Panc1 (cell line): ENCODE measurements at places on chromosomes 12 and 14. TPM values are rescaled to one million over a fixed set of nuclear protein-coding genes. Genes with fewer than 3 reads are reported as not detected.

- H3K27me3 ChIP-seq = no peaks in the 10 kb centered on the region
- no peak for DNase-seq
- H3K27ac ChIP-seq = no peak overlapping the region
- no peaks in the 10 kb centered on the region for H3K36me3 ChIP-seq
- no peak overlapping the region for H3K4me3 ChIP-seq
Observed at GRCh38 chr12:93287149-93287548, 90.6 kb upstream of the NUDT4 start.

- H3K27ac ChIP-seq = no peak overlapping the region
- H3K4me1 ChIP-seq = no peaks in the 10 kb centered on the region; the same call in 1 of the 2 replicates
- no peak overlapping the region for H3K4me3 ChIP-seq
- no peaks in the 10 kb centered on the region for H3K36me3 ChIP-seq
- no peaks in the 10 kb centered on the region for H3K27me3 ChIP-seq
- DNase-seq = no peak
Observed at GRCh38 chr14:51644217-51644933, 7.3 kb upstream of the FRMD6 start.

GRCh38 chr12:31476437-31476836 lies 114.5 kb downstream of the DENND5B start:
- H3K4me1 ChIP-seq = no peaks in the 10 kb centered on the region
- no peaks in the 10 kb centered on the region for H3K36me3 ChIP-seq
- H3K27me3 ChIP-seq = no peaks in the 10 kb centered on the region

DNA sequence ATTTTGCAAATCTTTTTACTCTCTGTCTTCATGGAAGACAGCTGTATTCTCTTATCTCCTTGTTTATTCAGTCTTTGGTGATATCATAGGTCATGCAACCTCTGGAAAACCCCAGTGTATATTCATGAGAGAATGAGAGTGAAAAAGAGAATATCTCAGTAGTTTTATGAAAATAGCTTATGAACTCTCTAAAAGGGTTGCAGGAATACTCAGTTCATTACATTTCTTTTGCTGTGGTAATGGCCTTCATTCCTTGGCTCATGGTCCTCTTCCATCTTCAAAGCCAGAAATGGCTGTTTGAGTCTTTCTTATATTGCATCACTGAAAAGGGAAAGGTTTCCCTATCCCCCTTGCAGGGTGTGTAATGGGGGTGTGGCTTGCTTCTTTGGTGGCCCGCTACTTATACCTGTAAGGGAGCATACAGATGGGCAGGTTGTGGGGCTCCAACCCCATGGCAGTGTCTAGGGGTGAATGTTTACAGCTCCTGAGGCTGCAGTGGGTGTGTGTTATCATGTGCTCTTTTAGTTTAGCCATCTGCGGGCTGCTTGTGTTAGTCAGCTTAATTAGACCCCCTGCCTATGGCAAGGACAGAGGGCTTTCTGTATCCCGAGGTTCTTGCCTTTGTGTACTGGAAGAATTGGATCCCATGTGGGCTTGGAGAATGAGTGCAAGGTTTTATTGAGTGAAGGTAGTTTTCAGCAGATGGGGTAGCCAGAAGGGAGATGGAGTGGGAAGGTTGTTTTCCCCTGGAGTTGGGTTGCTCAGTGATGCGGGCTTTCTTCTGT lies 150.2 kb downstream of the CCDC91 start:
- no peak overlapping the region for H3K4me3 ChIP-seq
- H3K27ac ChIP-seq = no peak overlapping the region
- H3K36me3 ChIP-seq = no peaks in the 10 kb centered on the region
- DNase-seq = no peak
- no peaks in the 10 kb centered on the region for H3K4me1 ChIP-seq

DNA sequence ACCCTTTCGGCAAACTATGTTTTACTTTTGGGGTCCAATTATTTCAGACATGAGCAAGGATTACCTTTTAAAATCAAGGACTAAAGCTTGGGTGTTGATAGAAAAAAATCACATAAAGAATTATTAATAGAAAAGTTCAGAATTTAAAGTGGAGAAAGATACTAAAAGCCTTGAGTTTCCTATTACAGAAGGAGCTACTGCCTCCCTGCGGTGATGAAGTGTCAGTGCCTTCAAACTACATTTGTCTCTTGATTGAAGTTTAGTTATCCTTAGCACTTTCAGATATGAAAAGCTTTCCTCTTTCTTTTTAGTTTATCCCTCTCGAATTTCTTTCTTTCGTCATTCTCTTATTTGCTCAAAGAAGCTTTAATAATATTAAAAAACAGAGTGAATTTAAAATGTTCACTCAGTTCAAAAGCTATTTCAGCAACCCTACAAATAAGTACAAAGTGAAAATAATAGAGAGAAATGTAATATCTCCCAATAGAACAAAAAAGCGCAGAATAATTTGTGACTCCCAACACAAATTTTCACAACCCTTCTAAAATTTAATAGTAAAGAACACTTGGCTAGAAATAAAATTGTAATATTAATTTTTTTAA lies 87.6 kb downstream of the SEC23A start:
- H3K36me3 ChIP-seq = no peaks in the 10 kb centered on the region
- H3K27ac ChIP-seq = no peak overlapping the region
- no peak overlapping the region for H3K4me3 ChIP-seq
- H3K27me3 ChIP-seq = no peaks in the 10 kb centered on the region
- peak; percentile 8 for DNase-seq
- H3K4me1 ChIP-seq = no peaks in the 10 kb centered on the region

- no peaks in the 10 kb centered on the region for H3K27me3 ChIP-seq
- no peak for DNase-seq
- H3K4me3 ChIP-seq = no peak overlapping the region
- no peak overlapping the region for H3K27ac ChIP-seq
Observed at GRCh38 chr12:86772696-86773095, 516.5 kb upstream of the MGAT4C start.

DNA sequence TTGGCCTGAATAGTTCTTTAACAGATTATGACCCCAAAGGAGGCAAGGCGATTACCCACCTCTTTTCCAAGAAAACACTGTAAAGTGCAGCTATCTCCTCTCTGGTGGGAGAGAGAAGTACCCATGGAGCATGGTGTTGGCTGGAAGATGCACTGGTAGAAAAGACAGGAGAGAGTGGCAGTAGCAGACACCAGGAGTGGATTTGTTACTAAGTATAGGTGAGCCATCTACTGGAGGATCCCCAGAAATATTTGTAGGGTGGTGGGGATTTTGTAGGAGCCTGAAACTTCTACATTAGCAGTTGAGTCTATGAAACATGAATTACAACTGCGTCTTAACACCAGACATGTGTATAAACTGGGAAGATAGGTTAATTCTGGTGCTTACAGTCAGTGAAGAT lies 148.0 kb downstream of the SLC38A4 start:
- H3K27me3 ChIP-seq = no peaks in the 10 kb centered on the region
- H3K36me3 ChIP-seq = no peaks in the 10 kb centered on the region
- no peak for DNase-seq
- peaks cover 9% of the 10 kb centered on the region for H3K4me1 ChIP-seq

DNA sequence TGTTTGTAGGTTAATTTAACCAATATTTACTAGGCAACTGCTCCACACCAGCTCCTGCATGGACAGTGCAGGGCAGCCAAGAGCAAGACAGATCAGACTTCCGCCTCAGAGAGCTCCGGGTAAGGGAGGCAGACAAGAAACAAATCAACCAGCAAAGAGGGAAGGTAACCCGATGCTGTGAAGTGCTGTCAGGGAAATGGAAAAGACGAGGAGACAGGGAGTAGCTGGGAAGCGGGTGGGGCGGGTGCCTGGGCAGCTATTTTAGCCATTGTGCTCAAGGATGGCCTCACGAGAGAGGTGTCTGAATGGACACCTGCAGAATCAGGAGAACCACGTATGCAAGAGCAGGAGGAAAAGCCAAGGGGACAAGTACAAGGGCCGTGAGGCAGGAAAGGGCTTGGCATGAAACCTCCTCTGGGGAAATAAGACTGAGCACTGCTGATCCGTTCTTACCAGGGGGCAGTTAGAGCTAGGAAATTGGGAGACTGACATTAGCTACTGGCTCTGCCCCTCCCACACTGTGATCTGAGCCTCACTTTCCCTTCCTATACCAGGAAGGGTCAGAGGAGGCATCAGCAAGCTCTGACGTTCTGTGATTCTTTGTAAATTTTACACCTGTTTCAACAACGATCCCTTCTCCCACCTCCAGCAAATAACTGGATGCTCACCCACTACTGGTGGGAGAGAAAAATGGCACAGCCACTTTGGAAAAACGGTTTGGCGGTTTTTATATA lies 6.5 kb upstream of the TMEM119 start:
- no peak for DNase-seq
- H3K4me1 ChIP-seq = no peaks in the 10 kb centered on the region
- no peak overlapping the region for H3K27ac ChIP-seq

GRCh38 chr14:89184952-89185351 lies 232.1 kb downstream of the FOXN3 start:
- no peaks in the 10 kb centered on the region for H3K4me1 ChIP-seq
- no peak for DNase-seq
- H3K27ac ChIP-seq = no peak overlapping the region
- no peaks in the 10 kb centered on the region for H3K36me3 ChIP-seq

GRCh38 chr14:54985156-54985555 lies 41.7 kb downstream of the WDHD1 start:
- no peaks in the 10 kb centered on the region for H3K27me3 ChIP-seq
- H3K27ac ChIP-seq = no peak overlapping the region
- no peak overlapping the region for H3K4me3 ChIP-seq
- DNase-seq = no peak
- H3K36me3 ChIP-seq = peaks cover 5% of the 10 kb centered on the region; the same call in 1 of the 2 replicates

DNA sequence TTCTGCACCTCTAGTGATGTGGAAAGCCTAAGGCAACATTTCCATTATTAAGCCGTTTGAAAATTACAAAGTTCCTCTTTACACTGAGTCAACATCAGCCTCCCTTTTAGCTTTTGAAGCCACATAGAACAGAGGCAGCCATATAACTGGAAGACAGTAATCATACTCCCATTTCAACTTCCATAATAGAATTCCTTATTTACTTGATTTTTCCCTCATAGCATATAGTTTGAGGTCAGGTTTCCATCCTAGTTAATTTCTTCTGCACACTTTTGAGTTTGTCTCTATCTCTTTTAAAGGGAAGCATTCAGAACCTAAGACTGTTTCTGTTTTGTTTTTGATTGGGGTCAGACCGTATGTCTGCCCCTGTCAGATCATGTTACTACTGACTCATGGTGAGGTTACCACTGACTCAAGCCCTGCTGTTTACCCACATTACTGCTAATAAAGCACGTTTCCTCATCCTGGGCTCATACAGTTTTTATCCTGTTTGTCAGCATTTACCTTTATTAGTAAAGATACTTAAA lies 161.0 kb downstream of the SLC38A4 start:
- H3K27ac ChIP-seq = peak overlapping the region; percentile 89
- no peaks in the 10 kb centered on the region for H3K36me3 ChIP-seq
- no peak overlapping the region for H3K4me3 ChIP-seq

- H3K27me3 ChIP-seq = no peaks in the 10 kb centered on the region
- peaks cover 6% of the 10 kb centered on the region for H3K4me1 ChIP-seq
- peaks cover 30% of the 10 kb centered on the region for H3K36me3 ChIP-seq
Observed at GRCh38 chr12:64450711-64451486, 1.0 kb upstream of the TBK1 start.

GRCh38 chr14:85399186-85399585 lies 130.8 kb upstream of the FLRT2 start:
- no peak for DNase-seq
- H3K36me3 ChIP-seq = no peaks in the 10 kb centered on the region
- H3K4me1 ChIP-seq = no peaks in the 10 kb centered on the region
- H3K27ac ChIP-seq = no peak overlapping the region
- H3K27me3 ChIP-seq = no peaks in the 10 kb centered on the region

DNA sequence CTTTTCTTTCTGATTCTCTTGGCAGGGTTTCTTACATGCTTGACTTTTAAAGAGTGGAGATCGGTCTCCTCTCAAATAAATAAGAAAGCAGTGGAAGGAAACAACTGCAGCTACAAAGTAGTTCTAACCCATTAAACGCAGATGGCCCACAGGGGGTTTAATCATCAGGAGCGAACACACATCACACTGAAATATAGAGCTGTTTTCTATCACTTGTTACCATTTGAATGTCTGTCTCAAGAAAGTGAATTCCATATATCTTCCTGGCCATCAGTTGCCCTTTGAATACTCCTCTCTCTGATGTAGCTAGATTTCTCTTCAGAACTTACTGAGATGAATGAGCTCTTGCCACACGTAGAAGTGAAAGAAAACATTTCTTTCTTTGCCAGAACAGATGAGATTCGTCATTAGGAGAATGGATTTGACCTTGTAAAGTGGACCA lies 29.1 kb downstream of the ALX1 start:
- H3K27ac ChIP-seq = no peak overlapping the region
- H3K4me3 ChIP-seq = no peak overlapping the region
- H3K36me3 ChIP-seq = no peaks in the 10 kb centered on the region
- no peak for DNase-seq

GRCh38 chr14:106845286-106846087 lies 1319.1 kb downstream of the TMEM121 start:
- no peak overlapping the region for H3K27ac ChIP-seq
- H3K4me1 ChIP-seq = peaks cover 8% of the 10 kb centered on the region; the same call in 1 of the 2 replicates
- H3K36me3 ChIP-seq = no peaks in the 10 kb centered on the region
- peaks cover 2% of the 10 kb centered on the region; the same call in 1 of the 2 replicates for H3K27me3 ChIP-seq
- no peak for DNase-seq

DNA sequence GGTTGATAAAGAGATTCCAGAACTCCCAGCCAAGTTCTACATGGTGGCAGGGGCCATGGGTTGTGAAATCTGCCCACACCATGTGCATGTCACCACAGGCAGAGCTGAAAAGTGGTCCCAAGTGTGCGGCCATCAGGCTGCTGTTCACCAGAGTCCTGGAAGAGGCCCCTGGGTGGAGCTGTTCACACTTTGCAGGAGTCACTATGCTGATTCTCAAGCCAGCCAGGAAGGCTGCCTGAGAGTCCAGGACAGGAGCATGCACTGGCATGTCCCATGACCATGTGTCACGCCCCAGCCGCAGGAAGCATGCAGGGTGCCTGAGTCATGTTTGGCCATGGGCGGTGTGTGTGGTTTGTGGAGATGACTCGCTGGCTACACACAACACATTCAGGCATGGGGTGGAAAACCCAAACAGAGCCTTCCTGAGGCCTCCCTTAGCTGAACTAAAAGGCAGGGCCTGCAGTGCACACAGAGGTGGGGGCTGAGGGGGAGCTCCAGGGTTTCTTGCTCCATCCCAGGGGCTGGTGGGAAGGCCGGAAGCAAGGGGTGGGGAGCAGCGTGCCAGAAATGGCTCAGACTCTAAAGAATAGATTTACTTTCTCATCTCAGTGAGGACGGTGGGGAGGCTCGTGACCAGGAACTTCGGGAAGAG lies 19.4 kb downstream of the ABCB9 start:
- no peaks in the 10 kb centered on the region for H3K27me3 ChIP-seq
- H3K27ac ChIP-seq = peak overlapping the region; percentile 85
- no peak overlapping the region for H3K4me3 ChIP-seq
- H3K4me1 ChIP-seq = peaks cover 68% of the 10 kb centered on the region

- H3K27ac ChIP-seq = no peak overlapping the region
- no peak for DNase-seq
- no peaks in the 10 kb centered on the region for H3K36me3 ChIP-seq
- no peaks in the 10 kb centered on the region for H3K27me3 ChIP-seq
Observed at GRCh38 chr12:80373666-80374065, 70.4 kb upstream of the PTPRQ start.

Gene RFX4
- not detected for total RNA-seq

Gene ACRBP
- total RNA-seq = 0.54 TPM

Gene COX8C
- total RNA-seq = not detected

Gene RAD9B
- total RNA-seq = 0.98 TPM

Gene GRIN2B
- not detected for total RNA-seq

Gene RD3L
- total RNA-seq = not detected

Gene CLEC4E
- not detected for total RNA-seq

Gene SLC4A8
- total RNA-seq = 18.8 TPM

Gene POLE2
- 17.4 TPM for total RNA-seq

Gene ZNF705A
- total RNA-seq = not detected
